ENCODE measurements at places on chromosomes 4 and X. TPM values are rescaled to one million over a fixed set of nuclear protein-coding genes. Genes with fewer than 3 reads are reported as not detected.

DNA sequence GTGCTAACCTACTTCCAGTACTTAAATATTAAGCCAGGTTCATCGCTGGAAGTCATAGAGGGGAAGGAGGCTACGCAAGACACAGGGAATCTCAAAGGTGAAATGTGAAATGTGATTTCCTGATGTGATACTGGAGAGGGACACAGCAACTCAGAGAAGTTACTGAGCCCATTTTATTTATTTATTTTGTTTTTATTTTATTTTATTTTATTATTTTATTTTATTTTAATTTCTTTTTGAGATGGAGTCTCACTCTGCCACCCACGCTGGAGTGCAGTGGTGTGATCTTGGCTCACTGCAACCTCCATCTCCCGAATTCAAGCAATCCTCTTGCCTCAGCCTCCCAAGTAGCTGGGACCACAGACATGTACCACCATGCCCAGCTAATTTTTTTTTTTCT is 19.7 kb downstream of the CLRN2 start:
- no peak for DNase-seq

GRCh38 chrX:119008110-119008744 is 33.8 kb downstream of the LONRF3 start:
- DNase-seq: peak; percentile 71

GRCh38 chr4:27368781-27369180 is 508.1 kb downstream of the STIM2 start:
- no peak for DNase-seq

DNA sequence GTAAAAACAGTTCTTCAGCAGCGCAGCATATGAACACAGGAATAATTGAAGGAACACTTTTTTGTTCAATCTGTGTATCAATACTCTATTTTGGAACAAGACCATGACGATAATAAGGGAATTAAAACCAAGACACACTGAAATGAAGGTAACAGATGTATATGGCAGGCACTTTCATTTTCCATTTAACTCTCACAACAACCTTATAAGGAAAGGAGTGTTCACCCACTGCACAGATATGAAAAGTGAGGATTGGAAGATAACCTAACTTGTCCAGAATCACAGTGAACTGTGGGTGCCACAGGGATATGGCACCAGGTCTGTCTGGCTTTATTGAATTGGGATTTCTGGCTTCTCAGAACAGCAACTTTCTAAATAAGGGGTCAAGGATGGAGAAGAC is 153.3 kb downstream of the MID1IP1 start:
- no peak for DNase-seq

DNA sequence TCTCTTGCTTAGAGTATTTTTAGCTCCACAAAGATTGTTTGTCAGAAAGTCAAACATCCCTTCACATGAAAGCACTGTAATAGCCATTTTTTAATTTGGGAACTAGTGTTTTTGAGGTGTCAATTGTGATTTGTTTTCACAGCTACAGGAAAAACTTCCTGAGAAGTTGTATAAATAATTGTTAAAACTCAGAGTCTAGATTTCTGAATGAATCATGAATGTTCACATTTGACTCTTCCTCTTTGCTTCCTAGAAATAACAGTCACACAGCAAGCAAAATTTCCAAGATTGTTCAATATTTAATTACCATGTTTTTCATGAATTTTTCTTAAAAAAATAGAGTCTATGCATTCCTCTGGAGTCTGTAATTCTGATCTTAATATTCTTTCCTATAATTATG is 156.9 kb upstream of the SLC7A11 start:
- DNase-seq: no peak

KCND1 gene
- total RNA-seq: 2.5 TPM

RNF128 gene
- total RNA-seq: not detected

P2RY8 gene
- total RNA-seq: 19.5 TPM

DUSP9 gene
- total RNA-seq: 0.19 TPM

CYTL1 gene
- total RNA-seq: not detected

SYTL5 gene
- not detected for total RNA-seq

TCP11X2 gene
- total RNA-seq: not detected

COL4A6 gene
- not detected for total RNA-seq

PPP1R2C gene
- not detected for total RNA-seq

USP11 gene
- total RNA-seq: 27.3 TPM

Data from activated CD4-positive, alpha-beta T cell treated with anti-CD3 and anti-CD28 coated beads, Interleukin-2, amount 10 ng/mL, durations not matched to agents 24 days and 14 days (primary cell).